ENCODE measurements at places on chromosomes 4 and X.

DNA sequence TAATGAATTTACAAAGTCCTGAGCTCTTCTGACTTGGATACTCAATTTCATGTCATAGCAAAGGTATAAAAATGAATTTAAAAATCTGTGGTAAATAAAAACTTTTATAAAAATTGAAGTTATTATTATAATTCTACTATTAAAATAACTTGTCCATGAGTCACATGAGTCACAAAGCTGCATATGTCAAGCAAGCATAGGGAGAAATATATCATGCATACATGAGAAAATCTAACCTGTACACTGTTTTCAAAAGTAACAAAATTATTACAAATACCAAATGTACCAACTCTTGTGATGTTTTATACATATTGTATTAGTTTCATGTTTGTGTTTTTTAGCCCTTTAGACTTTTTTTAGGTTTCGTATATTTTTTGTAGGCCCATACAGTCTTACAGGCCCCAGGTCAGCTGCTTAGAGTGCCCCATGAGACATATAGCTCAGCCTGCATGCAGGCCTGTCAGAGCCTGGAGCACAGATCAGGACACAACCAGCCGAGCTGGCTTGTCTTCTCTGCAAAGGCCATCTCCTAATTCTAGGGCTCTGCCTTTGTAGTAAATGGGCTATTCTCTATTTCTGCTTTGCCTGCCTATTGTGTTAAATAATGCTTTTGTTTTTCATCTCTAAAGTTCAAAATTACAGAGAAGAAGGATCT lies 818.7 kb upstream of the TENM3 start:
- no peak for DNase-seq

- no peak for DNase-seq
Observed at GRCh38 chr4:146485968-146486367, 35.8 kb downstream of the SLC10A7 start.

DNA sequence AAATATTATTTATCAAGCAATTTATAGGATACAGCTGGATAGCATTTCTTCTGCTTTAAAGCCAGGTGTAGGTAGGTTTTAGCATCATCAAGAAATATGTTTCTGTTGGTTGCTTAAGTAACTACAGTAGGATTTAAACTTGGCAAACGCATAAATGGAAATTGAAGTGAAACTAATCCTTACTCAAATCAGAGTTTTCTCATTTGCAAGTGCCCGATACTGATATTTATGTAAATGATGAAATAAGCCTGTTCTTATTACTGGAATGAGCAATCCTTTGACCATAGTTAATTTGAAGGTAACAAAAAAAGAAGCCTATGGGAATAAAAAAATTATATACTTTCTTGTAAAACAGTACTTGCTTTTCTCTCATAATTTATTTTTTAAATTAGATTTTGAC lies 23.2 kb upstream of the PIGA start:
- no peak for DNase-seq

DNA sequence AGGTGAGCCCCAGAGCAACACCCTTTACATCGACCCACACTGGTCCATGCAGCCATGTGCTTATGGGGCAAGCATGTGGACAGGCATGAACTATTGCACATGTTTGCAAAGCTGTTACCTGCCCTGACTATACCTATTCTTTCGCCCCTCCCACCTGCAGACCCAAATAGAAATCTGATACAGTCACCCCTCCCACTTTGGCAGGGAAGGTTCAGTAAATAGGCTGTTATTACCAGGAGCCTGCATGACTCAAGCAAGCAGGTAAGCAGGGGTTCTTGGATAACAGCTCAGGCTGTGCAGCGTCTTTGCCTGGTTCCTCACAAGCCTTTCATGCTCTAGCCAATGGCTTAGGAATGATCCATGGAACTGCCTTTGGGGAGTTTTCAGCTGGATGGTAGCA lies 122.7 kb upstream of the DIPK2B start:
- peak; percentile 88 for DNase-seq

- no peak for DNase-seq
Observed at GRCh38 chr4:41287852-41288251, 31.1 kb downstream of the UCHL1 start.

GRCh38 chrX:79601341-79602131 lies 234.4 kb upstream of the ITM2A start:
- no peak for DNase-seq

DNA sequence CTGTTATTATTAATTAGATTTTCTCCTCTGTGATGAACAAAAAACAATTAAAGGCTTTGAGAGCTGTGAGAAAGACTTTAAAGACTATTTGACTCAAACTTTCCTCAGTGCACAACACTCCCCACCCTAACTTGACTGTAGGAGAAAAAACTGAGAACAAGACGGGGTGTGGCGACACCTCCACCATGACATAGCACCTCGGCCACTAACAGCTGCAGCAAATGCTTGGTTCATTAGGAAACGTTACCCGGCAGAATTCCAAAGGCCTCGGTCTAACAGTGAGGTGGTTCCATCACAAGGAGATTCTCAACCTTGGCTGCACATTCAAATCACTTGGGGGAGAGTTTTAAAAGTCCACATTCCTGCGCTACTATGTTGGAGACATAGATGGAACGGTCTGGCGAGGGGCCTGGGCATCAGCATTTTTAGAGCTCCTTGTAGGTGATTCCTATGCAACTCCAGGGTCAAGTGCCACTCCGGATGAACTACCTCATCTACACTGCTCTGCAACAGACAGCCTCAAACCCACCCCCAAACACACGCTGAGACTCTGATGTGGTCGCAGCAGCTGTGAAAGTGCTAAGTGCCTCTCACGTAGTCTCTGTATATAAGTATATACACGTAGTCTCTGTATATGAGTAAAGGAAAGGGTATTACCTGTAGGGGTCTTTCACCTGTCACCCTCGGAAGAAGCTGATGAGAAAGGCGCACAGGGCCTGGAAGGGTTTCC lies 1.0 kb downstream of the FGFBP2 start:
- no peak for DNase-seq

- DNase-seq, result no peak
Observed at GRCh38 chrX:38106991-38107655, 100.8 kb downstream of the SYTL5 start.

- no peak for DNase-seq
Observed at GRCh38 chr4:34105311-34105710, 2139.0 kb downstream of the ARAP2 start.

DNA sequence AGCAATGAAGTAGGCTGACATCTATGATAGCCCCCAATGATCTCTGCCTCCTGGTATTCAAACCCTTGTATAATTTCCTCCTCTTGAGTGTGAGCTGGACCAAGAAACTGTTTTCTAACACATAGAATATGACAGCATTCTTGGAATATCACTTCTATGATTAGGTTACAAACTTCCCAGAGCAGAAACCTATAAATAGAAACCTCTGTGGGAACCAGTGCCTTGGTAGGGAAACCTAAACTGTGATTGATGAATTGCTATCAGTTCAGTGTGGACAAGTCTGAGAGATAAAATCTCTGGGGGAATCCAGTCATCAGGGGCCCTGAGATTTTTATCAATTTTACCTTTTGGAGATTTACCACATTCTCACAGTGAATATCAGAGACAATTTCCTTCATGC lies 756.5 kb upstream of the AGA start:
- DNase-seq, result no peak
